Temporal lobe (tissue), 4 donors: ENCODE measurements at places on chromosomes 6 and 20. TPM values are rescaled to one million over a fixed set of nuclear protein-coding genes. Genes with fewer than 3 reads are reported as not detected.

The AFDN gene
- 179 TPM for total RNA-seq

The TAAR5 gene
- total RNA-seq = not detected

The EPHA7 gene
- 36.4 TPM for total RNA-seq

The IPCEF1 gene
- 10.1 TPM for total RNA-seq

The ZNF292 gene
- 109 TPM for total RNA-seq

The LAMA4 gene
- total RNA-seq = 19.7 TPM

The TMEM217 gene
- total RNA-seq = 0.49 TPM

The BANF2 gene
- not detected for total RNA-seq

The HDGFL1 gene
- total RNA-seq = under 0.01 TPM

The TNF gene
- not detected for total RNA-seq

The DEFB124 gene
- total RNA-seq = not detected

The SLC44A4 gene
- total RNA-seq = not detected

The SPDEF gene
- total RNA-seq = not detected

The SPATA25 gene
- 0.25 TPM for total RNA-seq

The OR2H2 gene
- total RNA-seq = not detected
